ENCODE measurements at places on chromosomes 16 and 17.

DNA sequence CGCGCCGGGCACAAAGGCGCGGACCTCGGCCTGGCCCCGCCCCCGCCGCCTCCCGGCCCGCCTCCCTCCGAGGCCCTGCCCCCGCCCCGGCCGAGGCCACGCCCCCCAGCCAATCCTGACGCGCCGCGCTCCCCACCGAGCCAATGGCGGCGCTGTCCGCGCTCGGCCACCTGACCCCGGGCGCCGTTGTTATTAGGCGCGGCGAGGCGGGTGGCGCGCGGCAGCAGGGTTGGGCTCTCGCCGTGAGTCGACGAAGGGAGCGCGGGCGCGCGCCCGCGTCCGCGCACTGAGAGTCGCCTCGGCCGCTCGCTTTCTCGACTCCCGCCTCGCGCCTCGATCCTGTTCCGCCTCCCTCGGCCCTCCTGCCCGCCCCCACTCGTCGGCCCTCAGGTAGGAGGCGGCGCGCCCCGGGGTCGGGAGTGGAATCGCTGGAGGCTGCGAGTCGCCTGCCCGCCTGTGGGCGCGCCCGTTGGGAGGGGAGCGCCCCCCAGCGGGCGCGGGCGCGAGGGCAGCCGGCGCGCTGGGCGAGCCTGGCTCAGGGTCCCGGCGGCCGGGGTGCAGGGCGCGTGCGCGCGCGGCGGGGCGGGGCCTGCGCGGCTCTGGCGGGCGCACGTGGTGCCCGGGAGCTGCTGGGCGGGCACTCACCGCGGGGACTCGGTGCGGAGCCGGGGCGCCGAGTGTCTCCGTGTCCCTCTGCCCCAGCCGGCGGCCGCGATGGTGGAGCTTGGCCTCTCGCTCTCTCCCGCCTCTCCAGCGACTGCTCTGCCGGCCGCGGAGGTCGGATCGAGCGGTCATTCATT is 405 bp upstream of the CBLN1 start:
- no peak for DNase-seq

DNA sequence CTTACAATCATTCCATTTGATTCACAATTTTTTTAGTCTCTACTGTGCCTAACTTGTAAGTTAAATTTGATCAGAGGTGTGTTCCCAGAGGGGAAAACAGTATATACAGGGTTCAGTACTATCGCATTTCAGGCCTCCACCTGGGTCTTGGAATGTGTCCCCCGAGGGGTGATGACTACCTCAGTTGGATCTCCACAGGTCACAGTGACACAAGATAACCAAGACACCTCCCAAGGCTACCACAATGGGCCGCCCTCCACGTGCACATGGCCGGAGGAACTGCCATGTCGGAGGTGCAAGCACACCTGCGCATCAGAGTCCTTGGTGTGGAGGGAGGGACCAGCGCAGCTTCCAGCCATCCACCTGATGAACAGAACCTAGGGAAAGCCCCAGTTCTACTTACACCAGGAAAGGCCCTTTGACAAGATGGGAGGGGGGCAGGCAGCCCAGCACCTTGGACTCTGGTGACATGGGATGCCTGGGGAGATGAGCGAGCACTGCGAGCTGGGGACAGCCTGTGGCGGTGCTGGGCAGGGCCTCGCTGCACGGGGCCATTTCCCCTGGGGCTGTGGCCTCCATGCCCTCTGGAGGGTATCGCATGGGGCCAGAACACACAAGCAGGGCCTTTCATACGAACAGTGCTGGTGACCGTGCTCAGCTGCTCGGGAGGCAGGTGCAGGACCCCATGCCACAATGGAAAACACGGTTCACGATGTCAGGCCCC is 33.9 kb downstream of the PDIA2 start:
- DNase-seq: no peak

- no peak for DNase-seq
Observed at GRCh38 chr16:70767377-70768202, 33.4 kb downstream of the VAC14 start.

- peak; percentile 72 for DNase-seq
Observed at GRCh38 chr17:69950701-69951418, 124.2 kb upstream of the KCNJ16 start.

All from NCI-H187 treated with DMSO at 0.1 percent for 48 hours (cell line).